ENCODE measurements at places on chromosomes 4 and X.

GRCh38 chr4:47525154-47525819 lies 40.2 kb downstream of the ATP10D start:
- DNase-seq = no peak

- no peak for DNase-seq
These were observed 95.2 kb downstream of the MANBA start for GRCh38 chr4:102665527-102665926.

- no peak for DNase-seq
These were observed 54.2 kb downstream of the SCD5 start for GRCh38 chr4:82744284-82744968.

- DNase-seq = no peak
These were observed 53.8 kb downstream of the CPLX1 start for GRCh38 chr4:772118-772517.

- no peak for DNase-seq
These were observed 411.3 kb downstream of the FAT4 start for GRCh38 chr4:125725957-125726525.

GRCh38 chr4:85703096-85703495 lies 228.1 kb downstream of the ARHGAP24 start:
- no peak for DNase-seq
